ENCODE measurements at places on chromosomes 2 and 18.

DNA sequence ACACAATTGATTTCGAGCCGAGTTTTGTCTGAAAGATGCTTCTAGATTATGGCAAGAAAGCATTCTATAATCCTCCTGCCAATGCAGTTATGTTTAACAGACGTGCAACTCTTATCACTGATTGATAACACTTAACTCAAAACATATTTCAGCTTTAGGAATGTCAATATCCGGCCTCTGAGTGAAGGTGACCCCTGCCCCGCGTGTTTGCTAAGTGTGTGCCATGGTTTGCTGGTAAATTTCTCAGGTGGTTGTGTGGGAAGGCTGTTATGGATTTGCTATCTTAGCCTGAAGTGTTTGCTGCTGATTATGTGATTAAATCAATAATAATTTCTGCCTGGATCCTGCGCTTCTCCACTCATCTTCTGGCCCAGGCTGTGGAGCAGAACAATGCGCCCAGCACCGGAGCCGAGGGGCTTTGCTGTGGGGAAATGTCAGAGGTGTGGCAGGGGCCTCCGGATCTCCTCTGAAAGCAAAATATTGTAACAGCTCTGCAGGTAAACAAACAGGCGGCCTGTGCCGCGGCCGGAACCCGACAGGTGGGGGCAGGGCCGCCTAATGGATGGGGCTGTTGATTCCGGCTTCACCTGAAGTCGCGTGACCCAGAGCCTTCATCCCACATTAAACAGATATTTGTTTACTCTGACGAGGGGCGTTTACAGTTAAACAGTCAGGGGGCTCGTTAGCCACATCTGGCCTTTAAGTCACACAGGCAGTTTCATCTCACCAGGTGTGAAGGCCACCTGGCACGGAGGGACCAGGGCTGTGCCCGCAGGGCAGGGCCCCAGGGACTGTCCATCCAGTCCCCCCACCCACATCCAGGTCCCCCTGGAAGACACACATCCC is 210.7 kb upstream of the SALL3 start:
- DNase-seq = no peak

GRCh38 chr2:238161291-238162051 is 2.7 kb downstream of the ERFE start:
- DNase-seq = no peak

GRCh38 chr2:226623587-226624368 is 175.8 kb downstream of the IRS1 start:
- no peak for DNase-seq

GRCh38 chr18:2538844-2539243 is 32.5 kb downstream of the METTL4 start:
- DNase-seq = no peak

GRCh38 chr2:109379507-109379906 is 234.3 kb downstream of the SEPTIN10 start:
- no peak for DNase-seq

- DNase-seq = no peak
Measured at GRCh38 chr2:165456027-165456426, 13.5 kb upstream of the CSRNP3 start.

GRCh38 chr18:40607542-40608148 is 1347.4 kb upstream of the PIK3C3 start:
- no peak for DNase-seq

GRCh38 chr2:23537991-23538390 is 153.0 kb downstream of the KLHL29 start:
- DNase-seq = no peak

DNA sequence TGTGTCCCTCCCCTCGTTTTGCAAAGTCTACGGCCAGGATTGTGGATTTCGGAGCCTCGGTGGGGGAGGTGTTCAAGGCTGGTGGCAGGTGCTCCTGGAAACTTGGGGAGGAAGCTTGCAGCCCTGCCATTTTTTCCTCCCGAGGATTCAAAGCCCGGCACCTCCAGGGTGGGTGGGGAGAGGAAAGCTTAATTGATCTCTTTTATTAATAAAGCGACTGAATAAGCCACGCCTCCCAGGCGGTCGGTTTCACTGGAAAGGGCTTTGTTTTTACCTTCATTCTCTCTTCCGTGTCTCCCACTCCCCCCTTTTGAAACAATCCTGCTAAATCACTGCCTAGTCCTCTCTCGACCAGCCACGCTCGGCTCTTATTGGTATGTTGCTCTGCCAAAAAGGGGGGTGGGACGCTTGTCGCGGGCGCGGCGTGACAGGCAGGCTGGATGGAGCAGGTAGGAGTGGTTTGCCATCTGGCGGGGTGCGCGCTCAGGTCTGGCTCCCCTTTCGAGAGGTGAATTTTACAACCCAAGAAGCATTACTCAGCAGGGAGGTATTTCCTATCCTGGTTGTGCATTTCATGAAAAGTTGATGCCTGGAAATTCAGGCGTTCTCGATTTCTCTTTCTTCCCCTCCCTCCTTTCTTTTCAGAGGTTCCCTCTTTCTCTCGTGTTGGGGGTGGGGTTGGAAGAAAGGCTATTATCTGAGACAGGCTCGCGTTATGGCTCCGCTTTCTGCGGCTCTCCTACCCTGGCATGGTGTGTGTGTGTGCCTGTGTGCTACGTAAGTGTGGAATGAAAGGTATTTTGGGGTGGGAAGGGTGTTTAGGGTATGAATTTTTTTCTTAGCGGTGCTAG is 1.4 kb downstream of the NEDD4L start:
- peak; percentile 21 for DNase-seq

- no peak for DNase-seq
Measured at GRCh38 chr2:19944205-19944845, 42.5 kb upstream of the TTC32 start.

GRCh38 chr2:107685421-107685986 is 141.2 kb upstream of the RGPD4 start:
- no peak for DNase-seq

GRCh38 chr18:79712206-79712857 is 32.7 kb downstream of the CTDP1 start:
- DNase-seq = no peak

Data from GM10248 (cell line).